Activated T-helper 1 cell treated with Interleukin-2 at 50 U/mL for 16 hours (primary cell): ENCODE measurements at places on chromosomes 11 and 22.

DNA sequence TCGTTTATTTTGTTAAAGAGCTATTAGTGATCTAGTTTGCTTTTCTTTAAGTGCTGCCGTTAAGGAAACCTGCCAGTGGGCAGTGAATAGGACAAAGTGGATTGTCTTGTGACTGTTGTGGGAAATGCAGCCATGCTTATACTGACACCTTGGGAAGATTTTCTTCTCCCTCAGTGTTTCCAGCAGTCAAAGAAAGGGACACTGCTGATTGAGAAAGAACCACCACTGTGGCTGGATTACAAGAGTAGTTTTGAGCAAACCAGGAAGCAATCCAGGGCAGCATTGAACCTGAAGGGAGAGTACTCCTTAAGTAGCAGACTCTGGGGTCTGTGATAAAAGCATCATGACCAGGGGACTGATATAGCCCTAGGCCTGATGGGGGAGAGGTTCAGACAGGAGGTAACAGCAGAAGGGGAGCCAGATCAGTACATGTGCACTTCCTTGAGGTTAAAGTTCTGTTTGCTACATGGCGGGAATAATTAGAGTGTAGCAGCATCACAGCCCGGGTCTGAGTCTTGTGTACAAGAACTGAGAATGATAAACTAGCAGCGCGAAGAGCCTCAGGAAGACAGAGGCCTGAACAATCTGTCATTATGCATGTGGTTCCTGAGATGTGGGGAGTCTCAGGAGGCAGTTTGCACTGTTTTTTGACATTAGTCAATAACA, 167.8 kb downstream of the C11orf91 start:
- no peak for DNase-seq

- DNase-seq, result no peak
Observed at GRCh38 chr11:8959546-8960166, 4.6 kb downstream of the TMEM9B start.

DNA sequence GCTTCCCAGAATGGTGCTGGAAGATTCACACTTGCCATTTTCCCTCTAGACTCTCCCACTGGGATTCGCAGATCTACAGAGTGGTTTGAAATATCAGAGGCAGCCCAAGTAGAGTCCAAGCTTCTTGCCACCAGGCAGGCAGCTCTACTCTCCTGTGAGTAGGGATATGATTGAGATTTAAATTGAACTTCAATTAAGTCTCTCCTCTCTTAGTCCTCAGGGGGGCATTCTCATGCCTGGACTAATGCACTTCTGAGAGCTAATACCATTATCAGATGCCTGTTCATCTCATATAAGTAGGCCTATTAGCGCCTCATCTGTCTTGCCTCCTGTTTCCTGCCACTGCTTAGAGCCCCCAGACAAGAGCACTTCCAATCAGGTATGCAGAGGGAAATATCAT, 25.5 kb upstream of the AMPD3 start:
- DNase-seq, result no peak

DNA sequence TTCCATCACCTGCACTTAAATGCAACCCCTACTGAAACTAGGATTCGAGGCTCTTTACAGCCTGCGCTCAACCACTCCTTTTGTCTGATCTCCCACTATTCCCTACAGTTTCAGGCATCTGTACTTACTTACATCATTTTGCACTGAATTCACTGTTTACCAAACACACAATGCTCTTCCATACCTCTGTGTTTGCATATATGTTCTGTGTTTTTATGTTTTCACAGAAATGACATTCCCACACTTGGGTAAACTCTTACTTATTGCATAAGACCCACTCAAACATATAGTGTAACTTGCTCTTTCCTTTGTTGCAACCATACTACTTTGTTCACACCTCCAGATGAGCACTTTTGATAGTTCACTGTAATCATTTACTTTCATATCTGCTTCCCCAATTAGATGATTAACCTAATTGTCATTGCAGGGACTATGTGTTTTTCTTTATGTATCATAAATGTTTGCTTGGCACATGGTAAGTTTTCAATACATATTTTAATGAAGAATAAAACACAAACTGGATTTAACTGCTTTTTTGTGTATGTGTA, 54.6 kb downstream of the ZBTB44 start:
- no peak for DNase-seq

- DNase-seq, result no peak
Observed at GRCh38 chr22:42895087-42895486, 38.0 kb upstream of the ARFGAP3 start.

DNA sequence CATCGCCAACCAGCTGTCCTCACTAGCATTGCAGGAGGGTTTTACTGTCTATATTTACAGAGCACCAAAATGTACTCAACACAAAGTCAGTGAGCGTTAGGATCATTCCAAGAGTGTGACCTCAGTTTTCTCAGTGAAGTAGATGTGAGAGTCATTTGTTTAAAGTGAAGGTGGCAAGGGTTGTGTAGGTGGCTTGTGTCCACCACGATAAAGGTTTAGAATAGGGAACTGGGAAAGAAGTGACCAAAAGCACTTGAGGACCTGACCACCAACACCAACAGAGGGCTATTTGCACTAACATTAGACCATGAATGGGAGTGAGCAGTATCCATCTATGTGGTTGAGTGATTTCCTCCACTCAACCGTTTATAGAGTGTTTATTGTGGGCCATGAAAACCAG, 152.5 kb upstream of the POU2AF2 start:
- no peak for DNase-seq
